Right lobe of liver (tissue), 6 donors: ENCODE measurements at places on chromosomes 16 and 17. TPM values are rescaled to one million over a fixed set of nuclear protein-coding genes. Genes with fewer than 3 reads are reported as not detected.

- DNase-seq = peak; percentile 85
- no peaks in the 10 kb centered on the region for H3K27me3 ChIP-seq
- H3K36me3 ChIP-seq = no peaks in the 10 kb centered on the region
- H3K4me1 ChIP-seq = no peaks in the 10 kb centered on the region
- H3K27ac ChIP-seq = peak overlapping the region; percentile 95
- H3K4me3 ChIP-seq = peak overlapping the region; percentile 57
These were observed 503 bp upstream of the PLCD3 start for GRCh38 chr17:45132572-45133463.

GRCh38 chr16:1546430-1546829, 13.0 kb downstream of the TMEM204 start:
- no peaks in the 10 kb centered on the region for H3K4me1 ChIP-seq
- no peaks in the 10 kb centered on the region for H3K36me3 ChIP-seq
- no peaks in the 10 kb centered on the region for H3K27me3 ChIP-seq
- H3K27ac ChIP-seq = peak overlapping the region; percentile 24

Gene ZSCAN10
- not detected for total RNA-seq

- H3K27ac ChIP-seq = no peak overlapping the region
- H3K4me3 ChIP-seq = no peak overlapping the region
- H3K4me1 ChIP-seq = no peaks in the 10 kb centered on the region
- peaks cover 37% of the 10 kb centered on the region for H3K36me3 ChIP-seq
- H3K27me3 ChIP-seq = no peaks in the 10 kb centered on the region
These were observed 43.7 kb downstream of the USP22 start for GRCh38 chr17:20999044-20999573.

GRCh38 chr16:27748868-27749546, 199.1 kb downstream of the KATNIP start:
- no peaks in the 10 kb centered on the region for H3K27me3 ChIP-seq
- H3K27ac ChIP-seq = no peak overlapping the region
- no peaks in the 10 kb centered on the region for H3K36me3 ChIP-seq
- no peak for DNase-seq
- H3K4me1 ChIP-seq = no peaks in the 10 kb centered on the region
- no peak overlapping the region for H3K4me3 ChIP-seq

Gene RRAD
- 0.51 TPM for total RNA-seq

GRCh38 chr17:6679241-6679640, 27.7 kb downstream of the C17orf100 start:
- no peak overlapping the region for H3K27ac ChIP-seq
- no peaks in the 10 kb centered on the region for H3K36me3 ChIP-seq
- H3K4me1 ChIP-seq = no peaks in the 10 kb centered on the region
- H3K4me3 ChIP-seq = no peak overlapping the region

Gene TBC1D26
- total RNA-seq = not detected

- H3K4me1 ChIP-seq = peaks cover 13% of the 10 kb centered on the region
- H3K4me3 ChIP-seq = no peak overlapping the region
- DNase-seq = peak; percentile 31
- H3K36me3 ChIP-seq = peaks cover 3% of the 10 kb centered on the region
- no peaks in the 10 kb centered on the region for H3K27me3 ChIP-seq
These were observed 3.1 kb upstream of the LIMD2 start for GRCh38 chr17:63703029-63703428.

GRCh38 chr17:30557916-30558685, 80.9 kb downstream of the GOSR1 start:
- H3K27ac ChIP-seq = no peak overlapping the region
- no peak overlapping the region for H3K4me3 ChIP-seq
- H3K36me3 ChIP-seq = no peaks in the 10 kb centered on the region
- no peaks in the 10 kb centered on the region for H3K27me3 ChIP-seq
- DNase-seq = no peak

DNA sequence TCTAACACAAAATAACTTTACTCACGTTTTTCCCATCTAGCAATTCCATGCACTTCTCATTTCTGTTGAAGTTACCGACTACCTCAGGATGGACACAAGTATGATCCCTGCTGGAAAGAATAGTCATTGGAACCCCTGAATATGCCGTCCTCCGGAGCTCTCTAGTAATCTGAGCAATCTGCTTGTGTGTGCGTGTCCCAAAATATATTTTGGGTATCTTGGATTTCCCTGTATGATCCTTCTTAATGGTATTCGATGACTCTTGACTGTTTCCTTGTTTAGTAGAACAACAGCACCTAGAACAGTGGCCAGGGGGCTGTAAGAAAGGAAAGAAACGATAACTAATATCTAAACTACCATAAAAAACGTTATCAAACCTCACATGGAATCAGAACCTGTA, 54.9 kb downstream of the BRIP1 start:
- no peaks in the 10 kb centered on the region for H3K36me3 ChIP-seq
- no peaks in the 10 kb centered on the region for H3K4me1 ChIP-seq
- no peak for DNase-seq
- H3K27me3 ChIP-seq = no peaks in the 10 kb centered on the region
- no peak overlapping the region for H3K4me3 ChIP-seq

GRCh38 chr16:80563066-80563465, 22.3 kb downstream of the DYNLRB2 start:
- no peaks in the 10 kb centered on the region for H3K4me1 ChIP-seq
- H3K4me3 ChIP-seq = no peak overlapping the region
- DNase-seq = no peak

DNA sequence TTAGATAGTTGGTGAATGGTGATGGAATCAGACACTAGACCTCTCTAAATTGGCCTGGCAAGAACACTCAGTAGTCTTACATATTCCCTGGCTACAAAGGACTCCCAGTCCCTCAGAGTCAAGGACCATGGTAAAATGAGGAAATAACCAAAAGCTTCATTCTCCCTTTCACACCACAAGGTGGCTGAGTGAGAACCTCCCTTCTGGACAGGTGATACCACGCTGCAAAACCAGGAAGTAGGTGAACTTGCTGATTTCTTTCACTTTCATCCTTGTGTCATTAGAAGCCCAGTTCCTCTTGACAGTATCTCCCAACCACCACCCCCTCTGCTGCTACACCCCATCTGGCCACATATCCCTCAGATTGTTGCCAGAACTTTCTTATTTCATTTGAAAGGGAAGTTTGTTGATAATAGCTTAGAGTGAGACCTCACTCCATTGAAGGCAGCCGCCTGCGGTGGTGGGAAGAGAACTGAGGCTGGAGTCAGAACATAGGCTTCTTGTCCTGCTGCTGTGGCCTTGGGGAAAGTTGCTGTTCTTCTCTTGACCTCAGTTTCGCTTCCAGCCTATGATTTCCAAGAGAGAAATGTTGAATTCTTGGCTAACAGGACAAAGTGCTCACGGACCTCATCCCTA, 290.6 kb upstream of the CCL2 start:
- no peaks in the 10 kb centered on the region for H3K36me3 ChIP-seq
- no peak overlapping the region for H3K4me3 ChIP-seq
- H3K4me1 ChIP-seq = no peaks in the 10 kb centered on the region
- H3K27ac ChIP-seq = no peak overlapping the region
- no peak for DNase-seq

DNA sequence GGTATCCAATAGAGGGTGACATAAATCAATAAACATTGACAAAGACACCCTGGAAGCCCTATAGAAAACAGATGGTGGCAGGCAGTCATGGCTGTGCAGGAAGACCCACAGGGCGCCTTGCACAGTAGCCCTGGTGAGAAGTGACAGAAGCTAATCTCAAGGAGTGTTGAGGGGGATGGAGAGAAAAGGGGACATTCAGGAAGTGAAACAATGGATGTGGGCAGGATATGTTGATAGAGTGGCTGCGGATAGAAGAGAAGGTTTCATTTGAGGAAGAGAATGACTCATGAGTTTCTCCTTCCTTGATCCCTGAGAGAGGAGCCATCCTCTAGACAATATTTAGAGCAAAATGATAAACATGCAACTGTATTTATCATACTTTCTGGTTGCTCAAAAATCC, 468.8 kb upstream of the HSBP1 start:
- H3K4me1 ChIP-seq = no peaks in the 10 kb centered on the region
- H3K4me3 ChIP-seq = no peak overlapping the region
- no peaks in the 10 kb centered on the region for H3K27me3 ChIP-seq
- H3K27ac ChIP-seq = no peak overlapping the region
- H3K36me3 ChIP-seq = no peaks in the 10 kb centered on the region

GRCh38 chr17:42873315-42873714, 22.3 kb downstream of the AOC3 start:
- no peak for DNase-seq
- no peaks in the 10 kb centered on the region for H3K27me3 ChIP-seq
- no peaks in the 10 kb centered on the region for H3K4me1 ChIP-seq
- H3K4me3 ChIP-seq = no peak overlapping the region
- H3K27ac ChIP-seq = no peak overlapping the region
- H3K36me3 ChIP-seq = peaks cover 8% of the 10 kb centered on the region

Gene WNT9B
- not detected for total RNA-seq

DNA sequence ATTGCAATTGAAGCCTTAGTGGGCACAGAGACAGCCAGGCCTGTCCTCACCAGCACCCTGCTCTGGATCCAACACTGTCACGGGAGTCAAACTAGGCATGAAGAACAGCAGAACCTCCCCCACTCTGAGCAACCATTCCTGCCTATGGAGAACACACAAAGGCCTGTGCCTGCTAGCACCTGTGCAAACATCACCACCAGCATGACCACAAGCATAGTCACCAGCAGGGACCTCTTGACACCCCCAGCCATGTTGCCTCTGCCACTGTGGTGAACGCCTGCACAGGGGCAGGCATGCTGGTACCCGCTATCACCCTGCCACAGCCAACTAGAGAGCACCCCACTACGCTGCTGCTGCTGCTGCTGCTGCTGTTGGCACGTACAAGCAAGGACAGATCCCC, 51.7 kb downstream of the CMC2 start:
- no peak overlapping the region for H3K27ac ChIP-seq
- H3K4me1 ChIP-seq = no peaks in the 10 kb centered on the region
- H3K27me3 ChIP-seq = no peaks in the 10 kb centered on the region

DNA sequence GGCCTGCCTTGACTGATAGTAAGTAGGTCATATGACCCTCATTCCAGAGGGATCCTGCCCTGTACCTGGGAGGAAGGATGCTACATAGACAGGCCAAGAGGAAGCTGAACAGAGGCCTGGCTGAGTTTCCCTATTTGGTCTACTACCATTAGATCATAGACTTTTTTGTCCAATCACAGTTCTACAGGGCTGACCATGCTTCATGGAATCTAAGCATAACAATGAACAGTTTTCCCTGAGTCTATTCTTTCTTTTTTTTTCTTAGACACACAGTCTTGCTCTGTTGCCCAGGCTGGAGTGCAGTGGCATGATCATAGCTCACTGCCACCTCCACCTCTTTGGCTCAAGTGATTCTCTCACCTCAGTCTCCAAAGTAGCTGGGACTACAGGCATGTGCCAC, 3.9 kb downstream of the GPR179 start:
- H3K27ac ChIP-seq = no peak overlapping the region
- H3K36me3 ChIP-seq = no peaks in the 10 kb centered on the region
- no peaks in the 10 kb centered on the region for H3K4me1 ChIP-seq
- DNase-seq = no peak

DNA sequence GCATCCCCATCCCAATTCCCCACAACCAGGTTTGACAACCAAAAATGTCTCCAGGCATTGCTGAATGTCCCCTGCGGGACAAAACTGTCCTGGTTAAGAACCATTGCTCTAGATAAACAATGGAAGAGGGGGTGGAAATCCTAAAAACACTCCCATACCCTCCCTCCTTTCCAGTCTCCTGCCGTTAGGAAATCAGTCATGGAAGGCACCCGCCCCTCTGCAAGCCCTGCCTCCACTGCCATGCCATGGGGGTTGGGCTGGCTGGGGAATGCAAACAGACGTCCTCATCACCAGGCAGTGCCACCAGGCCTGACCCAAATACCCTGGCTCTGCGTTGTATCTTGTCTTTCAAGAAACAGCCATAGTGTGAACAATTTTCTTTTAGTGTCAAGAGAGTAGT, 57.5 kb downstream of the CYTH1 start:
- H3K27me3 ChIP-seq = no peaks in the 10 kb centered on the region
- H3K36me3 ChIP-seq = no peaks in the 10 kb centered on the region

DNA sequence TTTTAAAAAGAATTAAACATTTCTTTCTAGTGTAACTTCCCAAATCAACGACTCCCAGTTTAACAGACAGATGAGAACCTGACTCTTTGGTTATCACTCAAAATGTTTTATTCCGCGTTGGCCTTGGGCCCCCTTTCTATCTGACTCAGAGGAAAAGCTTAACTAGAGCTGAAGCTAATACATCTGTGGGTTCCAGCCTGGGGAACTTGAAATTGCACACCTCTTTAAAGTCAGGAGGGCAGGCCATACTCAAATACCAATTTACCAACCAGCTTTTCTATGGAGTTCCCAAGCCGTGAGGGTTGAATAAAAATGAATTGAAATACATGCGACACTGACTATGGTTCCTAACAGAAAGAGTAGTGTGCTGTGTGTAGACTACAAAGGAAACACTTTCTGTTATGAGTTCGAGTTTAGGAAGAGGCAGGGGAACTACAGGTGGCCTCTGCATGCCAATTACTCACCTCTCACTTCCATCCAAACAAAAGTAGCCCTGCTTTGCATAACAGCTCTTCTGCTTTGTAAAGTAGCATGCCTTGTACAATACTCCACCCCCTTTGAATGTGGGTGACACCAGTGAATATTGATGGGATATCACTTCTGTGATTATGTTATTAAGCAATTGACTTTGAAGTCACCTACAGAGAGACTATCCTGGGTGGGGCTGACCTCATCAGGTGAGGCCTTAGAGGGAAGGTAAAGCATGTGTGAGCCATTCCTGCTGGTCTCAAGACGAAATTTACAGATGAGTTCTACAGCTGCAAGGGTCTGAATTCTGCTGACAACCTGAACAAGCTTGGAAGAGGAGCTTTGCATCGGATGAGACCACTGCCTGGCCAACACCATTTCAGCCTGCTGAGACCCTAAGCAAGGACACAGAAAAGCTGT, 92.1 kb downstream of the WDR59 start:
- H3K27ac ChIP-seq = no peak overlapping the region
- no peak overlapping the region for H3K4me3 ChIP-seq
- DNase-seq = no peak
- no peaks in the 10 kb centered on the region for H3K27me3 ChIP-seq
- no peaks in the 10 kb centered on the region for H3K4me1 ChIP-seq

DNA sequence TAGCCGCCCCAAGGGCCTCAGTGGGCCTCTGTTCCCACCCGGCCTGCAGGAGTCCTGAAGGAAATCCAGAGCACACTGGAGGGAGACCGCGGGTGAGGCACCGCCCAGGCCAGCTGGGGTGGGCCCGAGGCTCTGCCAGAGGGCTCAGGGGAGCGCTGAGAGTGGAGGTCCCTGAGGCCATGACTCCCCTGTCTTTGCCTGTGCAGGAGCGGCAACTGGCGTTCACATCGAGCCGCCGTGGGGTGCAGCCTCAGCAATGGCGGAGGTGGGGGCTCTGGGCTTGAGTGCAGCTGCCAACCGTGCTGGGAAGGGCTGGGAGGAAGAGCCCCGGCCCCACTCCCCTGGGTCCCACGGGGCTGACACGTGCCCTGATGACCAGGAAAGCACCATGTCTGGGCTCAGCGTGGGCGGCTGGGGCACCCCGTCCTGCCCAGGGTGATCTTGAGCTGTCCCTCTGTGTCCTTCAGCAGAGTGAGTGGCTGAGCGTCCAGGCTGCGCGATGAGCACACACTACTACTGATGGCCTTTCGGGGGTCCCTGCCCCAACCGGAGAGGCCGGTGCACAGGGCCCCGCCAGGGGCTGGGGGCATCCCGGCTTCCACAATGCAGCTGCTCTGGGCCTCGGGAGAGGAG, 13.1 kb upstream of the MYO15B start:
- no peaks in the 10 kb centered on the region for H3K27me3 ChIP-seq
- H3K36me3 ChIP-seq = no peaks in the 10 kb centered on the region
- DNase-seq = no peak
- H3K4me3 ChIP-seq = no peak overlapping the region
- no peak overlapping the region for H3K27ac ChIP-seq
- H3K4me1 ChIP-seq = no peaks in the 10 kb centered on the region

Gene FAM171A2
- 0.31 TPM for total RNA-seq

- no peaks in the 10 kb centered on the region for H3K27me3 ChIP-seq
- no peak for DNase-seq
- no peaks in the 10 kb centered on the region for H3K36me3 ChIP-seq
- H3K27ac ChIP-seq = no peak overlapping the region
- no peaks in the 10 kb centered on the region for H3K4me1 ChIP-seq
- H3K4me3 ChIP-seq = no peak overlapping the region
These were observed 7.8 kb downstream of the DHRS7B start for GRCh38 chr17:21134559-21134958.

Gene HS3ST3A1
- total RNA-seq = 4.8 TPM
